Cardiac septum (tissue), 1 donor: ENCODE measurements at places on chromosomes 2 and 18. TPM values are rescaled to one million over a fixed set of nuclear protein-coding genes. Genes with fewer than 3 reads are reported as not detected.

Gene FOXI3
- not detected for total RNA-seq

Gene INPP5D
- total RNA-seq, result 6.2 TPM

Gene CYP1B1
- 92.7 TPM for total RNA-seq

Gene ANTXR1
- total RNA-seq, result 38.1 TPM

Gene NTSR2
- not detected for total RNA-seq

Gene ARHGAP25
- total RNA-seq, result 5.2 TPM

Gene GPR75
- 3.0 TPM for total RNA-seq

Gene SNORC
- total RNA-seq, result 1.1 TPM

Gene NUP35
- total RNA-seq, result 7.0 TPM

Gene NR4A2
- 1.1 TPM for total RNA-seq

Gene GALNT13
- 0.13 TPM for total RNA-seq

Gene CFAP221
- total RNA-seq, result 1.2 TPM

Gene TXNDC2
- total RNA-seq, result not detected

Gene COL5A2
- total RNA-seq, result 16.0 TPM

Gene IL36G
- total RNA-seq, result not detected

Gene RAX
- total RNA-seq, result not detected

DNA sequence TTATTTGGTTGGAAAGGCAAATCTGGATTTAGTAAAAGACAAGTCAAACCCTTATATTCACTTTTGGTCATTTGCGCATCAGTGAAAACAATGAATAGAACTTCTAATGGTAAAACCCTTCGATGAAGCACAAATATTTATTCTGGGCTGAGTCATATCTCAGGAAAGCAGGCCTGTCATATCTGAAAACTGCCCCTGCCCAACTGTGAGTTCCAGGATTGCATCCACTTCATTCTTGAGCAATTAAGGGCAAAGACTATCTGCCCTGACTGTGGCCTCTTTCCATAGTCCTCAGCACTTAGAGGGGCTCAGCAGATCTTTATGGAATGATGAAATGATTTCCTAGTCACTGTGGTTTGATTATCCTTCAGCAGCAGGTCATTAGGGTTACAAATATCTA, 795.2 kb upstream of the ID2 start:
- no peak for DNase-seq

GRCh38 chr2:42047488-42048298, at the start of gene PKDCC:
TSS of gene PKDCC (plus strand) at chr2:42048021. CDS start at chr2:42048200, 179 bp downstream.
- DNase-seq, result peak; percentile 89

GRCh38 chr18:48668466-48669179, 129.8 kb downstream of the CTIF start:
- DNase-seq, result peak; percentile 72

GRCh38 chr2:47964722-47965434, 58.6 kb upstream of the FBXO11 start:
- DNase-seq, result no peak

DNA sequence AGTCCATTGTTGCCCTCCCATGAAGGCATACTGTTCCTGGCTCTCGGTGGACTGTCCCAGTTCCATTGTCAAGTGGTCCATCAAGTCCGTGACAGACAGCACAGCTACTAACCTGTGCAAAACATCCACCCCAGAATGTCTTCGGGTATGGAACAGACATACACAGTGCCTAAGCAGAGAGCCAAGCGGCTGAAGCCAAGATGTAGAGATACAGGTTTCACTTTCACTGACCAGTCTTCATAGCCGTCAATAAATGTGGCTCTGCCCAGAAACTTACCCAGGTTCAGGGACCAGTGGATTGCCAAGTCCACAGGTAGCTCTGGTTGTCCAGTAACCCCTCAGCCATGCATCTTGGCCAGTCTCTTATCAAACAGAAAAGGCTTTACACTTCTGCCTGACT, 10.7 kb upstream of the PAPOLG start:
- no peak for DNase-seq

- peak; percentile 39 for DNase-seq
Measured at GRCh38 chr2:11009891-11010290, 98.2 kb downstream of the KCNF1 start.

GRCh38 chr2:46715541-46715940, 200.1 kb downstream of the MCFD2 start:
- DNase-seq, result no peak

DNA sequence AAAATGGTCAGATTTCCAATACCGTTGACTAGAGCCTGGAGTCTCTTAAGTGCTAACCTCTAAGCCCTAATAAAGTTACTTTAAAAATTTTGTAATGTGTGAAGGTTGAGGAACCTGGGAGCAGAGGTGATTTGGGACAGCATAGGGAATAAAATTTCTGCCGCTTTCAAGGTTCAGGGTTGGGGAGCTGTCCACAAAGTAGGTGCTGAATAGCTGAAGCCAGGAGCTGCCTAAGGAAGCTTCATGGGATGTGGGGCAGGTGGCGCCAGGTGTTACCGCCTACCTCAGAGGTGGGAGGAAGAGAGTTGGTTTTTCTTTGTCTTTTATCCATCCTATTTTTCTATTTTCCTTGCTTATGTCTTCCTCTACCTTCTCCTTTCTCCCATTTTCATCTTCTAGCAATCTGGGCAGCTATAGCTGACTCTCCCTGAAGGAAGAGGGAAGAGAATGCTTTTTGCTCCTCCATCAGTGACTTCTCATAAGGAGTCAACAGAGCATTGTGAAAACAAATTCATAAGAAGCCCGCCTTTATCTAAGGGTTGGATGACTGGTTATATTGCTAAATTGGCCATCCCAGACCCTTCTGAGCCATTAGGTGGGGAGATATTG, 178.7 kb downstream of the CLIP4 start:
- DNase-seq, result no peak

GRCh38 chr2:199848389-199849130, 2.4 kb downstream of the FTCDNL1 start:
- no peak for DNase-seq

- DNase-seq, result no peak
Measured at GRCh38 chr2:182868054-182868796, 1.8 kb upstream of the FRZB start.

DNA sequence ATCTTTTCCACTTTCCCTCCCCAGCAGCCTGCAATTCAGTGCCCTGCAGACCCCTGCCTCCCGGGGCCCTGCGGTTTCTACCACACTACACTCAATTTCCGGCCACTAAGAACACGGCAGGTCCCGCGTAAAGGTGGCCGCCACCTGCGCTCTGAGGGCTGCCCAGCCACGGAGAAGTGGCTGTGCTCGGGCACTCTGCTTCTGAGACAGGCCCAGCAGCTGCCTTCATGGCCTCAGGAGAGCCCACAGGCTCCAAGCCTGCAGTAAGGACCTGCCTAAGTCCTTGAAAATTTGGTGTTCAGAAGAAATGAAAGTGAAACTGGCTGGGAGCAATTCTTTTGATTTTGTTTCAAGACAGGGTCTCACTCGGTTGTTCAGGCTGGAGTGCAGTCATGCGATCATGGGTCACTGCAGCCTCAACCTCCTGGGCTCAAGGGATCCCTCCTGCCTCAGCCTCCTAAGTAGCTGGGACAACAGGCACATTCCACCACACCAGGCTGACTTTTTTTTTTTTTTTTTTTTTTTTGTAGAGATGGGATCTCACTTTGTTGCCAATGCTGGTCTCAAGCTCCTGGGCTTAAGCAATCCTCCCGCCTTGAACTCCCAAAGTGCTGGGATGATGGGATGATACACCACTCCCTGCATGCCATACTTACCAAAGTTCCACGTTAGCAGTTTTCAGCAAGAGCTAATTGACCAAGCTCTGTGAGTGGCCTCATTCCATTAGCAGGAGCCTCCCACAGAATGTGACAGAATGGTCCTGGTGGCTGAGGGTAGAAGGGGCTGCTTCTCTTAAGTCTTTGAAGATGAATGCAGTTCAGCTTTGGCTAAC, 14.6 kb upstream of the ALPP start:
- no peak for DNase-seq

GRCh38 chr2:38030635-38031355, 45.2 kb downstream of the CYP1B1 start:
- DNase-seq, result no peak

- DNase-seq, result no peak
Measured at GRCh38 chr2:126496493-126496892, 159.5 kb upstream of the GYPC start.

GRCh38 chr2:214591366-214591765, 180.5 kb downstream of the VWC2L start:
- no peak for DNase-seq

DNA sequence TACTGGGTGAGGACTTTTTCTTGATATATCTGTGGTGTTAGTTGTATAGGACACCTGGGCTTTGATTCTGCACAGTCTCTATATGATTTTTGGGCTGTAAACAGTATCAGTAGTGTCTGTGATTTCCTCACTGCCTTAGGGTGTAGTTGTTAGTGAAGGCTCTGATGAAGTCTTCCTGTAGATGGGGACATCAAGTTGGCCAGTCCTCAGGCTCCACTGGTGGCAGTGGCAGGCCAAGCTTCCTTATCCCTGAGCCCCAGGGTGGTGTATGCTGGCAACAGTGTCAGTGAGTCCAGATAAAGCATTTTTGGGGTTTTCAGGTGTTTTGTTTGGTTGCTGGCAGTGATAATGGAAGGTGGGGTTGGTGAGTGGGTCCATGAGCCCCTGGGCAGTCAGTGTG, 961.4 kb downstream of the DSC3 start:
- no peak for DNase-seq

DNA sequence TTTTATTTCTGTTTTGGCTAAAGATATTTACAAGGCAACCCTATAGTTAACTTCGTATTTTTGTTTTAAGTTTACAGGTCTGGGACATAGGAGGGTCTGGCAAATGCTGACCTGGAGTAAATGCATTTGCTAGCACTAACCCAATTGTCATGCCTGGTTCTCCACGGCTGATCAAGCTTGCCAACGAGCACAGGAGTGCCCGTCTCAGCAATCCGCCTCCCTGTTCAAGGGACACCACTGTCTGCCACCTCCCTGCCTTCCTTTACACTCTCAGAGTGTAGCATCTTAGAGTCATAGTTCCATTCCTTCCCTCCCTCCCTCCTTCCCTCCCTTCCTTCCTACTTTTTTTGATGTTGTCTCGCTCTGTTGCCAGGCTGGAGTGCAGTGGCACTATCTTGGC, 104.6 kb downstream of the PLEKHM3 start:
- no peak for DNase-seq

DNA sequence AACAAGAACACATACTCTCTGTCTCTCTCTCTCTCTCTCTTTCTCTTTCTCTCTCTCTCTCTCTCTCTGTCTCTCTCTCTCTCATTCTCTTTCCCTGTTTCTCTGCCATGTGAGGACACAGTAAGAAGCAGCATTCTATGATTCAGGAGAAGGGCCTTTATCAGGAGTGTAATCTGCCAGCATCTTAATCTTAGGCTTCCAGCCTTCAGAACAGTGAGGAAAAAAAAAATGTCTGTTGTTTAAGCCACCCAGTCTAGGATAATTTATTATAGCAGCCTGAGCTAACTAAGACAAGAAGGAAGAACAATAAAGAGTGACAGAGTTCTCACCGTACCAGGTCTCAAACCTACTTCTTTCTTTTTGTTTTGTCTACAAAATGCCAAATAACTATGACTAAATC, 399.4 kb downstream of the SOCS6 start:
- no peak for DNase-seq

DNA sequence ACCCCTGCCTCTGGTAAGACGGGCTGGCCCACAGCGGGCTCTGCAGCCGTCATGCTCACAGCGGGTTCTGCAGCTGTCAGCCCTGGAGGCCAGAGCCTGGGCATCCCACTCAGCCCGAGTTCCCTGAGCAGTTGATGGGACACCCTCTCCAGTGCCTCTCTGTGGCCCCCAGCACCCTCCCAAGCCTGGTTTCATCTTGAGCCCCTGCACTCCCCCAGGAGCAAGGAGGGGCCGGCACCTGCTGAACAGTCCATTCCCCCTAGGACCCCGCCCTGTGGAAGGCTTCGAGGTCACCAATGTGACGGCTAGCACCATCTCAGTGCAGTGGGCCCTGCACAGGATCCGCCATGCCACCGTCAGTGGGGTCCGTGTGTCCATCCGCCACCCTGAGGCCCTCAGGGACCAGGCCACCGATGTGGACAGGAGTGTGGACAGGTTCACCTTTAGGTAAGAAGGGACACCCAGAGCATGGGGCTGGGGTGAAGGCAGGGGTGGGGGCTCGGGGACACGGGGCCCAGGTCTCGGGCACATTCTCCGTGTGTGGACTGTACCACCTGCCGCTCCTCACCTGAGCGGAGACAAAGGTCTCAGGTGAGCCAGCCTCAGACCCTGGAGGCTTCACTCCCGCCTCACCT, 34.5 kb downstream of the MTERF4 start:
- no peak for DNase-seq

DNA sequence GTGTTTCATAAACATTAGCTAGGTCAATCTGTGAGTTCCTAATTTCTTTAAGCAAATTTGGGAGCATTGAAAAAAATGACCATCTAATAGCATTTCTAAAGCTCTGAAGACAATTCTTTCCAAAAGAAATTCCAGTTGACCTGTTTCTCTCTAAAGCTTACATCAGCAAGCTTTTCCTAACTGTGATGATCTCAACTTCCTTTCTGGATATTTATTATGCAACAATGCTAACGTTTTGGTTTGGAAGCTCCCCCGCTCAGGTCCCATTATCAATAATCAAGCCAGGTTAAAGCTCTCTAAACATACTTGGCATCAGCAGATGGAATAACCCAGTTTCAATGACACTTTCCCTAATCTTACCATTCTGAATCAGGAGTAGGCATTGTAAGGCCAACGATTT, 196.3 kb upstream of the TANK start:
- no peak for DNase-seq

DNA sequence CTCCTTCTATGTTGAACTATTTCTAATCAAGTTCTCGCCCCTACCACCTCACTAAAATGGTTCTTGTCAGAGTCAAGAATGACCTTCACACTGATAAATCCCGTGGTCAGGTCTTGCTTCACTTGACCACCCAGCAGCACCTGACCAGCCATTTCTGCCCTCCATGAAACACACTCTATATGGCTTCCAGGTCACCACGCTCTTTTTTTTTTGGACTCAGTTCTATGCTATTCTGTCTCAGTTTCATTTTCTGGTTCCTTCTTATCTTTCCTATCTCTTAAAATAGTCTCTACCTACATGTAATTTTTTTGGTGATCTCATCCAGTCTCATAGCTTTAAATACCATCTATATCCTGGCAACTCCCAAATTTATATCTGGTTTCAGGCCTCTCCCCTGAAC, 11.4 kb downstream of the EIF2AK3 start:
- DNase-seq, result no peak

GRCh38 chr18:44246001-44246400, 434.7 kb upstream of the SETBP1 start:
- no peak for DNase-seq
